T-helper 2 cell (primary cell): ENCODE measurements at places on chromosomes 1 and 21.

- no peak for DNase-seq
These were observed 113.2 kb downstream of the NCAM2 start for GRCh38 chr21:21111309-21111920.

- no peak for DNase-seq
These were observed 46.0 kb upstream of the SLC19A1 start for GRCh38 chr21:45588086-45588825.

DNA sequence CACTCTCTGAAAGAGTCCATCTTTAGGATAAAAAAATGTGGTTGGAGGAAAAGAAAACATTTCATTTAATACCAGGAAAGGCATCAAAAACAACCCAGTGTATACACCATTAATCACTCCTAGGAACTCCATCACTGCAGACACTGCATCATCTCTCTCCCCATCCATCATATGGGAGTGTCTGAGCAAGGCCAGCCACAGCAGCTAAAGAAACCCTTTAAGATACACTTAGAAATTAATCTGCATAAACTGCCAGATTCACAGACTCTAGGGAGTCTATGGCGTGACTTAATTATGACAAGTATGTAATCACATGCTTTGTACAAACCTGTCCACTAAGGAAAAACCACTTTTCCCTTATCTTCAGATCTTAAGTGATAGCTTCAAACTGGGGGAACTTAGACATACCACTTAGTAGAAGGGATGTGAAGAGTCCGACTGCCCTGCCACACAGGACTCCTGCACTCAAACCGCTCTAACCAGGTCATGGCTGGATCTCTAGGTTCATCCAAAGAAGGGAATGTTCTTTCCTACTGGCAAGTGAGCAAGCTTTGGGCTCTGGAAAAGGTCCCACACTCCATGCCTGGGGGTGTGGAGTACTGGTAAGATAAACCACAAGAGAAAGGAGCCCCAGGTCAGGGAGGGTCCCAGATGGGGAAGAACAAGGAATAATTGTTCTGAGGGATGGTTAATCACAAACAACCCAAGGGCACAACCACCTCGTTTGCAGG lies 61.0 kb upstream of the C8B start:
- no peak for DNase-seq

DNA sequence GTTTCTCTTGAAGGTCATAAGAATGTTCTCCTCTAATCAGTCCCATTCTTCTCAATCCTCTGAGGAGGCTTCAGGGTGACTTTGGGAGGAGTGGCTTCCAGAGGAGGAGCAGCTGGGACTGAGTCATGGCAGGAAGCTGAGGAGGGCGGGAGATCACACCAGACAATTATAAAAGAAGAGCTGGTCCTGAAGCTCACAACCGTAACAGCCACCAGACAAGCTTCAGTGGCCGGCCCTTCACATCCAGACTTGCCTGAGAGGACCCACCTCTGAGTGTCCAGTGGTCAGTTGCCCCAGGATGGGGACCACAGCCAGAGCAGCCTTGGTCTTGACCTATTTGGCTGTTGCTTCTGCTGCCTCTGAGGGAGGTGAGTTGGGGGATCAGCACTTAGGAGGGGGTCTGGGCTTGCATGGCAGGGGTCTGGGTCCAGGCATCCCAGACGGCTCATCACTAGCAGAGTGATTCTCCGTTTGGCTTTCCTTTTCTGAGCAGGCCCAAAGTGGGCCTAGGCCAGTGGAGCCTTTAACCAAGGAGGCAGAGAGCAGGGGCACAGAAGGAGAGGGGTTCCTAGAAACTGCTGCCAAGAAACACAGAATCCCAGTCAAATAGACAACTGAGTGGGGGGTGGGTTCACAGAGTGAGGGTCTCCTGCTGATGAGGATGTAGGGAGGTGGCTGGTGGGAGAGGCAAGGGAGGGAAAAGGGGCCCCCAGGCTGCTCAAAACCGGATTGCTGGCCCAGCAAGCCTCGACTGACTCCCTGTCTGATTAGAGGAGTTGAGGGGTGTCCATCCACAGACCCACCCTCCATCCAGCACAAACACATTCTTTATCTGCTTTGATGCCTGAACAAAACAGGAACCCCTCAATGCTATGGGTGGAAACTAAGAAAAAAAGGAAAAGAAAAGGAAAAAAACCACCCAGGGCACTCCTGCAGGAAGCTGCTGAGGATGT lies at the start of gene ECM1:
Gene ECM1 (plus strand): TSS at position 198 of the 953 bp plus-strand sequence. CDS start 101 bp downstream, at position 299.
- DNase-seq, result no peak

DNA sequence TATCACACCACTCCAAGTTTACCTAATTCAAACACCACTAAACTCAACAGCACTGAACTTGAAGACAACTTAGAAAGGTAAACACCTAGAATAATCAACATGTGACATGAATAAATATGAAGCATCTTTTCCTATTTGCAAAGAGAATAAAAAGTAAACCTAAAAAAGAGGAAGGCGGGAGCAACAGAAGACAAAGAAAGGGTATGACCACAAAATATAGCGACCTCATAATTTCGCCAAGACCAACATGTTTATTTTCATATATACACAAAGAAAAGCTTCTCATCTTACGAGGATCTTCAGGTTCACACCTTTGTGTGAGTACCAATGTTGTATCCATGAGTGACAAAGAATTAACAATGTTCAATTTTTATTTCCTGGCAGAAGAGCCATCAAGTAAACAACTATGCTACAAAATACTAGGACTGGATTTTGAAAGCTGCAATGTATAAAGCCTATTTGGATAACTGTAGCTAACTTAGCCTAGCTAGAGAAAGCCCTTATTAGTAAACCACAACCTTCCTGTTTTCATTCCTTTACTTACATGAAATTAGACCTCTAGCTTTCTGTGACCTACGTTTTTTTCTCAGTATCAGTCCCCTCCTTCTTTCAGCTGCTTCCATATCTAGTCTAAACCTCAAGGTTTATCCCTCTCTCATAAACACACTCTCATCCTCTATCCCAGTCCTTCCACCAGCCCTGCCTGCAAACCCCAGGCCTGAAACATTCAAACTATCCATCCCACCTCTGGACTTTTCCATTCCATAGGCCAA lies 21.3 kb upstream of the PHTF1 start:
- DNase-seq, result no peak

DNA sequence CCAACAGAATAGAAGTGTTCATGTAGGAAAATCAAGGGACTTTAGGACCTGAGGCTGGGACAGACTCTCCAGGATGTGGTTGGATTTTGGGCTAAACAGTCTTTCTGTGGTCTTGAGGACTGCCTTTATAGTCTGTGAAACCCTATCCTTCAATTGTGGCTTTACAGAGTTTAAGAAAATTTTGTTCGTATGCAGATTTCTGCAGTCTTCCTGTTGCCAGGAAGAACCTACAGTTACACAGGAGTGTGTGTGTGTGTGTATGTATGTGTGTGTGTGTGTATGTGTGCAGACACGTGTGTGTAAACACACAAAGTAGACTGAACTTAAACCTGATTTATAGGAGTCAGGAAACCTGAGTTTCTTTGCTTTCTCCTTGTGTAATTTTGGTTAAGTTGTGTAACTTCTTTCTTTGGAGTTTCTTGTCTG lies 22.8 kb downstream of the NEK7 start:
- DNase-seq, result no peak

DNA sequence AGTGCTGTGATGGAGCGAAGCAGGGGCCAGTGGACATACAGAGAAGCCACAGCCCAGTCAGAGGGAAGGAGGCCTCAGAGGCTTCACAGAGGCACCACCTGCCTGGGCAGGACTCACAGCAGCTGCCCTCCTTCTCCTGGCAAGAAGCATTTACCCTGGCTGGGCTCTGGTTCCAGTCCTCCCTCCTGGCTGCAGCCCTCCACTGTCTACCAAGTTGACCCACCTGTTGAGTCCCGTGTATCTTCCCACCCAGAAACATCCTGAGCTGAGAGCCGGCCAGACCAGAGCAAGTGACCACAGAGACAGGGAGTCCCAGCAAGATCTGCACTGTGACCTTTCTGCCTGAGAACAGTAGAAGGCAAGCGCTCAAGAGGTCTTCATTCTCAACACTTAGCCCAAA lies 49.7 kb downstream of the GLIS1 start:
- DNase-seq, result no peak

DNA sequence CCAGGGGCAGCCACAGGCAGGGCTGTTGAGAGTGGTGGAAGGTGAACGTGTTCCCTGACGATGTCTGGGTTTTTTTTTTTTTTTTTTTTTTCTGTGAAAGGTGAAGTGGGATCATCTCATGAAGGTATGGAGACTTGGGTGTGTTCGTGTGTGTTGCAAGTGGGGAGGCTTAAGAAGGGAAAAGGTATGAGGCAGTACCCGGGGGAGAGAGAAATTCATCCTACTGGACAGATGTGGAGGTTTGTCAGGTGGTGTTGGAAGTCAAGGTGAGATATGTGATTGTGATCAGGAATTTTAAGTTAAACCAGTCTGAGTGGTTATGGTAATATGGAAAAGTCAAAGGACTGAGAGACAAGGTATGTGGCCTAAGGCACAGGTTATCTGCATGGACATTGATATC lies 5.3 kb downstream of the C1orf115 start:
- no peak for DNase-seq

DNA sequence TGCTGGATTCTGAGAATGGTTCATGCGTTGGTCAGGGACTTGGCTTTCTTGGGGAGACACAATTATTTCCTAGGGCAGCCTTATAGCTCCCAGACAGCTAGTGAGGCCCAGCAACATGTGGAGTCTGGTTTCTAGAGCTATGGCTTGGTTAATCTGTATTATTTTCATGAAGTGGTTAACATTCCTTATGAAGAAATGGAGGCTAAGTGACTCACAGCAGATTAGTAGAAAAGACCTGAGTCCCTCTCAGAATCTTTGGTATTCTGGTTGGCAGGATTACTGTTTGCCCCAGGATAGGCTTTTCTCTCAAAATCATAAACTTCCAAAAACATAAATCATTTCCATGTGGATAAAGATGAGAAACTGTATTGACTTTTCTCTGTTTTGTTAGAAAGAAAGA lies 42.3 kb downstream of the DUSP10 start:
- no peak for DNase-seq

- no peak for DNase-seq
These were observed 61.7 kb downstream of the BACE2 start for GRCh38 chr21:41229509-41230248.

DNA sequence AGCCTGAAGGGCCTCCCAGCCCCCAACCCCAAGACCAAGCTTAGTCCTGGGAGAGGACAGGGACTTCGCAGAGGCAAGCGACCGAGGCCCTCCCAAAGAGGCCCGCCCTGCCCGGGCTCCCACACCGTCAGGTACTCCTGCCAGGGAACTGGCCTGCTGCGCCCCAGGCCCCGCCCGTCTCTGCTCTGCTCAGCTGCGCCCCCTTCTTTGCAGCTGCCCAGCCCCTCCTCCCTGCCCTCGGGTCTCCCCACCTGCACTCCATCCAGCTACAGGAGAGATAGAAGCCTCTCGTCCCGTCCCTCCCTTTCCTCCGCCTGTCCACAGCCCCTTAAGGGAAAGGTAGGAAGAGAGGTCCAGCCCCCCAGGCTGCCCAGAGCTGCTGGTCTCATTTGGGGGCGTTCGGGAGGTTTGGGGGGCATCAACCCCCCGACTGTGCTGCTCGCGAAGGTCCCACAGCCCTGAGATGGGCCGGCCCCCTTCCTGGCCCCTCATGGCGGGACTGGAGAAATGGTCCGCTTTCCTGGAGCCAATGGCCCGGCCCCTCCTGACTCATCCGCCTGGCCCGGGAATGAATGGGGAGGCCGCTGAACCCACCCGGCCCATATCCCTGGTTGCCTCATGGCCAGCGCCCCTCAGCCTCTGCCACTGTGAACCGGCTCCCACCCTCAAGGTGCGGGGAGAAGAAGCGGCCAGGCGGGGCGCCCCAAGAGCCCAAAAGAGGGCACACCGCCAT lies 21.9 kb upstream of the ARF1 start:
- DNase-seq, result no peak

GRCh38 chr1:36829961-36830360 lies 204.4 kb downstream of the GRIK3 start:
- no peak for DNase-seq

- no peak for DNase-seq
These were observed 52.7 kb downstream of the VWA5B1 start for GRCh38 chr1:20343149-20343937.

DNA sequence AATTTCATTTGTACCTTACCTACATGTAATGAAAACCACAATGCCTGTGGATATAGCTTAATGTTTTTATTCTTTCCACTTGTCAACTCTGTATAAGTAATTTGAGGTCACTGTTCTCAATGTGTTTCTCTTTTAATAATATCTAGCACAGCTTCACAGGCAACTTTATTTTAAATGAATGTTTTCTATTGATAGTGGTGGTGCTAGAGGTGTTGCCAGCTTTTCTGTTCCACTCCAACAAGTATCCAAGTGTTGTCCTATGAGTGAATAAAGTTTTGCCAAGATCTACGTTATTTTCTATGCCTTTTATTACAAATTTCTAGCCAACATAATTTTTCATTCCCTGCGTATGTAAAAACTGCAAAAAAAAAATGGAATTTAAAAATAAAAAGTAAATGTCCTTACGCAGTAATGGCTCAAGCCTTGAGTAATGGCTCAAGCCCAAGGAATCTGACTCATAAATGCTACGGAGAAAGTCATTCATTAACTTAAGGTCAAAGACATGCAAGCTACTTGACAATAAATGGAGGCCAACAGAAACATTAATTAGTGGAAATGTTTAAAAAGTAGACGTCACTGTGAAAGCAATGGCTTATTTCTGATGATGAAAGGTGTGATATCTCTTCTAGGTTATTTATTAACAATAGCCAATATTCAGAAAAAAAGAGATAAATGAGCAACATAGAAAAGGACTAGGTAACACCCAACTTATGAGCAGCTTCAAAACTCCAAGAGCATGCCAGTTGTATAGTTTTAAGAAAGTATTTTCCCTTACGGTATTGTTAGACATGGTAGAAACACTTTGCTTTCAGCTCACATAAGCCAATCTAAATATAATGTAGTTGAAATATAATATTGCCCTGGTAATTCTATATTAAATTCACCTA lies 71.4 kb downstream of the SLC44A5 start:
- no peak for DNase-seq

DNA sequence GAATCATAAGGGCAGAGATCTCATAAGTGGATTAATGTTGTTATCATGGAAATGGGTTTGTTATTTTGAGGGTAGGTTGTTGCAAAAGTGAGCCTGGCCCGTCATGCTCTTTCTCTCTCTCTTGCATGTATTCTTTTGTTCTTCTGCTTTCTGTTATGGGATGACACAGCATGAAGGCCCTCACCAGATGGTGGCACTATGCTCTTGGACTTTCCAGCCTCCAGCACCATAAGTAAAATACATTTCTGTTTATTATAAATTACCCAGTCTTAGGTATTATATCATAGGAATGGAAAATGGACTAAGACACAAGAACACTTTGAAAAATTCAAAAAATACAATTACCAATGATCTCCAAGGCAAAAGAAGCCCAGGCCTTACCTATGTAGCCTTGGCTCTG lies 676.1 kb downstream of the PTPRU start:
- peak; percentile 11 for DNase-seq

- DNase-seq, result no peak
These were observed 366.5 kb downstream of the SIPA1L2 start for GRCh38 chr1:232263452-232263851.

- no peak for DNase-seq
These were observed 94.6 kb downstream of the LRRC7 start for GRCh38 chr1:69662321-69662720.

GRCh38 chr1:218765753-218766152 lies 407.9 kb upstream of the LYPLAL1 start:
- DNase-seq, result no peak

- no peak for DNase-seq
These were observed 98.8 kb upstream of the ZBTB40 start for GRCh38 chr1:22352896-22353295.

GRCh38 chr1:246577720-246578106 lies 11.5 kb downstream of the CNST start:
- no peak for DNase-seq
